GM20000 (cell line): ENCODE measurements at places on chromosomes 2 and 18.

DNA sequence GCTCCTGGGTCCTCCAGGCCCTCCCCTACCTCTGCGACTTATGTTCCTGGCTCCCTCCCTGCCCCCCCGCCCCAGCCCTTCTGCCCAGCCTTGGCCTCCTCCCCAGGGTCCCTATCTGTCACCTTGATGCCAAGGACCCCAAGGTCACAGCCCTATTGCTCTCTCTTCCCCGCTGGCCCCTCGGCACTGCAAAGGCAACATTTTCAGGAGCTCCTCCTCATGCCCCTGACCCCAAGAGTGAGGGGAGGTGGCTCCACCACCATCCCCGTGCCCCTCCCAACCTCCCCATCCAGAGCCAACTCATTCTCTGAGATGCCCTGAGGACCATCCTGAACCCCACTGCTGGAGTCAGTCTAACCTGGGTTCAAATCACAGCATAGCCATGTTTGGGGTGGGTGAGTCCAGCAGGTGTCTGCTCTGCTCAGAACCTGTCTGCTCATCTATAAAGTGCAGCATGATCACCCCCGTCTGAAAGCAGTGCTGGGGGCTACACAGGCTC is 11.7 kb downstream of the LIMS2 start:
- DNase-seq: no peak

- no peak for DNase-seq
These were observed 11.3 kb upstream of the FAM228A start for GRCh38 chr2:24163601-24164000.

DNA sequence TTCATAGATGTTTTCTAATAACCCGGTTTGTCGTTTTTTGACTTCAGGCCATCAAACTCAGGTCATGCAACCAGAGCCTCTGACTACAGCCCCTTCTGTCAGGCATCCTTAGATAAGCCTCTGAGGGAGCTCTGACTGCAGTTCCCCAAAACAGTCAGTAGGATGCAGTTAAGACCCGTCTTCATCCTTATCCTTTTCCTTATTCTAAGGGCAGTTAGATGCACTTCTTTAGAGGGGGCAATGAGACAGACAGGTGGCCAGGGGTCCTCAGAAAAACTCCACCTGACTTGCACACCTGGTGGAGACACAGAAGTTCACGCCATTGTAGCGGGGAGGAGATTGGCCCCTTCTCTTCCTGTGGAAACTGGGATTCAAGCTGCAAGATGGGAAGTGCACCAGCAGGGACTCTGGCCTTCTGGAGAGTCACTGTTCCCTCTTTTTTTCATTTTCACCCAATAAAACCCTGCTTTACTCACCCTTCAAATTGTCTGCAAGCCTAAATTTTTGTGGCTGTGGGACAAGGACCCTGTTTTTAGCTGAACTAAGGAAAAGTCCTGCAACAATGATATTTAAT is 104.8 kb upstream of the TFPI start:
- no peak for DNase-seq

- no peak for DNase-seq
These were observed 128.2 kb downstream of the COL4A4 start for GRCh38 chr2:227035711-227036367.

DNA sequence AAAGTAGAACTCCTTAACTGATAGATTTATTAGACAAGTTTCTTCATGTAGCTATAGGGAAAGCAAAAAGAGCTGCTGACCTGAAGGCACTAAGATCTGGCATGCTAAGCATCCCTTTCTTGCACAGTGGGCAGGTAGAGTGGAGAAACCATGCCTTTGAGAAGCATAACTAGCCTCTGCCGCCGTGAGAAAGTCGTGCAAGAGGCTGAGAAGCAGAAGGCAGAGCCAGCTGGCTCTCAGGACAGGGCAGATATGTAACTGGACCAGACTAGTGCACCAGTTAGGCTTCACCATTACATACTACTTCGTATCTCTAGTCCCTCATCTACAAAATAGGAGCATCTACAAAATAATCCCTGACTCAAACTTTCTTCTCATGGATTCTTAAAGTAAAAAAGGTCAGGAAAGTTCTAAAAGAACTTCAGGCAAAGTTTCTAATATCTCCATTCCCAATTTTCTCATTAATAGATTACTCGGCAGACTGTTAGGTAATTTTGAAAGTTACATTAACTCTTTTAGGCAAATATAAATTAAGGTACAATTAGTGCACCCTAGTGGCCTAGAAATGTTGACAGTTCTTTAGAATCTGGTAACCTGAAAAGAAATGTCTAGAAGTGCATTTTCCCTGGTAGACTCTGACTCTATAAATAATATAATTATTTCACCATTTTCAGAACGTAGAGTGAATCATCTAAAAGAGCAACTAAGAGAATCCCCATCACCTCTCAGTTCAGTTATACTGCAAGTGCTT is 10.3 kb downstream of the ERBB4 start:
- no peak for DNase-seq

DNA sequence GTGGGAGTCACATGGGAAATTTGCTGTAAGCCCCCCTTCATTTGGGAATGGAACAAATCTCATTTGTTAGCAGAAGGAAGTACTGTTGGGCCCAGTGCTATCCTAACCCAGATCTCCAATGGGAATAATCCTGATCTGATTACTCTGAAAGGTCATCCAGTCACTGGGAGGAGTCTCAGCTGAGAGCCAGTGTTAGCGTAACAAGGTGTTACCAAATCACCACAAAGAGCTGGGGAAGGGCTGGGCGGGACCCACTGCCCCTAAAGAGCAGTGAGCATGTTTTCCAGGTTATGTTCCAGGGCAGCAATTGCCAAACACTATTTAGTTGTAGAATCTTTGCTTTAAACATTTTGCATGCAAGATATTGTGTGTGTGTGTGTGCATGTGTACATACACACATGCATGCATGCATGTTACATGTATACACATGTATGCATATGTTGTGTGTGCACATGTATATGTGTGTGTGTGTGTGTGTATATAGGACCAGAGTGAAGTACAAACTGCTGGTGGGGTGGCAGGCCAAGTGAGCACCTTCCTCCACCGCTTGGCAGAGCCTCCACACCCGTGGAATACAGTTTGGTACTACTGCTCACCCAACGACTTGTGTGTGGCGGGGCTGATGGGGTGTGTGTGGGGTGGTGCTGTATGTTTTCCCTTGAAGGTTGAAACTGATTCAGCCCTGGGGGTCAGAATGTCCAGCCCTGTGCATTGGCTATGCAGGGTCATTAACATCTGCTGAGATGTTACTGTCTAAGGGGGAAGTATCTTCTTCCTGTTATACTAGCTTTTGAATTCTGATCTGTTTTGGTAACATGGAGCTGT is 15.2 kb downstream of the INPP5D start:
- DNase-seq: no peak

GRCh38 chr2:196563876-196564275 is 75.6 kb upstream of the CCDC150 start:
- DNase-seq: no peak

- no peak for DNase-seq
These were observed 63.0 kb upstream of the CCBE1 start for GRCh38 chr18:59760212-59760611.

DNA sequence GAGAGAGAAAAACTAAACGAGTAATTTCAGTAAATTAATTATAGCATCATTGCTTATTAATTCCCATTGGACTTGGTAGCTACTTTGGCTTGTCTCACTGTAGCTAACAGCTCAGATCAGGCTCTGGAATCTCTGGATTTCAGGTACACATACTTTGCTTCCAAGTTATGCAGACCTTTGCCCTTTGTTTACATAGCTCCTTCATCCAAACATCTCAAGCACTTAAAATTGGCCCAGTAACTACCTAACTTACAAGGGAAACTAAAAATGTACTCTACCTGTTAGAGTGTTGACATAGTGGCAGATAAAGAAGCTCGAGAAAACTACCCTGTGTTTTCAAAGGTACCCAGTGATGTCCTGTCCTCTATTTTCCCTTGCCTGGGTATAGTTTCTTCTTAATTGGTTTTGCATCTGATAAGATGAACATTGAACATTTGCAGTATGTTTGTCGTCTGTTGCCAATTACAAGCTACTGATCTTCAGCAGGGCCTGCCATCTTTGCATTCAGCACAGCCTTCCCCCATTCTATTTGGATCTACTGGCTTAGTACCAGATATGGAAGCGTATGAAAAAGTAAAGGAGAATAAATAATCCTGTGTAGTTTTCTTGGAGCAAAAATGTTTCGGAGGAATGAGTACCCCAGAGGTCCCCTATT is 601.5 kb upstream of the FANCL start:
- no peak for DNase-seq

DNA sequence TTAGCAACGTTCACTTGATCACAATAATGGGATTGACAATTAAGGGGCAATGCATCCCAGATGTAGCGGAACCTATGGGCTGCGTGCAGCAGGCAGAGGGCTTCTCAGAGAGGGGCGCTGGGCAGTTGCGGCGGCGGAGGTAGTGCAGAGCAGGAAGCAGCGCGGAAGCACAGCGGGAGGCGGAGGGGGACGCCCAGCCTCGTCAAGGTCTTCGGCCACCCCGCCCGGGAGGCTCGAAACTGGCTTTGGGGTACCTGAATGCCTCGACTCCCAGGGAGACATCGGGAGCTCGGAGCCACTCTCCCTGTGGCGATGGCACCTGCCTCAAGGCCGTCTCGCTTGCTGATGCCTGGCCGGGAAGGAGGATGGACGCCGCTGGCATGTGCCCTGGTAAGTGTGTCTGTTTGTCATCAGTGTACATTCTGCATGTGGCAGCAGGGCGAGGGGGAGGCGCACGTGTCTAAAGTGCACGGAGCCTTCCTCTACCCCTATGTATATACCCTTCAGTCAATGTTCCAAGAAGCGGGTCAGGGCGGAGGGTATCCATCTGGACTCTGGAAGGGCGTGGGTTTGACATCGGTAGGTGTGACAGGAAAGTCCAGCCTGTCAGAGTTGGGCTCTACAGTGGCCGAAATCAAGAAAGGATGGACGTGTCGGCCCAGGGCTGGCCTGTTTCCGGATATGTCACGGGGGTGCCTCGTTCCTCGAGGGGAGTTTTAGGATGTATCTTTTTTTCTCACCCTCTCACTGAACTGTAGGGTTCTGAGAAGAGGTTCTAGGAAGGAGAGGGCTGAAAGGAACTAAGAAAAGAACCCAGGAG is 7.5 kb upstream of the SP9 start:
- DNase-seq: peak; percentile 44

- DNase-seq: no peak
These were observed 13.6 kb upstream of the RTN4 start for GRCh38 chr2:55063713-55064323.

DNA sequence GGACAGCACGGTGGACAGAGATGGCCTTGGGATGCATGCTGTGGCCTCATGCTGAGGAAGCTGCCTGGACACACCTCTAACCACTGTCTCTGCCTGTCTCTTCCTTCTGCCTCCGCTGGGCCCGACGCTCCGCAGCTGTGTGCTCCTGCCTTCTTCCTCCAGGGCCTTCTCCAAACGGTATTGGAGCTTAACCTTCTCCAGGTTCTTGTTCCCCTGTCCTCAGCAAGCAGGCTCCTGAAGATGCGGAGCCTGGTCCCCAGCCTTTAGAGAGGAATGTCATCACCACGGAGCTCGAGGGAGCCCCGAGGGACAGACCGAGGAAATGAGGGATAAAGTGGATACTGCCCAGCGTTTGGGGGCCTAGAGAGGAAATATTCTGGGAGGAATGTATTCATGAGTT is 155.1 kb downstream of the DYSF start:
- DNase-seq: no peak

GRCh38 chr18:9787712-9788111 is 79.6 kb downstream of the RAB31 start:
- DNase-seq: no peak

DNA sequence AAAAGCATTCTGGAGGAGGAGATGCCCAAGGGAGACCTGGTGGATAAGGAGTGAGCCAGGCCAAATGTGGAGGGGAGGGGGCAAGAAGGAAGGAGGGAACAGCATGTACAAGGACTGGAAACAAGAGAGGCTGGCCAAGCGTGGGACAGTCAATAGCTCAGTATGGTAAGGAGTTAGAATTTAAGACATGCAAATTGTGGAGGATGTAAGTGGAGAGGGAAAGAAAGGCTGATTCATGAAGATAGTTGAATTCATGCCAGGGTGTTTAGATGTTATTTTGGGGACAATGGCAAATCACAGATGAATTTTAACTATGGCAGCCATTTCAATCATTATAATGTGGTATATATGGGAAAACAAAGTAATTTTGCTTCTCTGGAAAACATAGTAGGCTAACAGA is 462.3 kb downstream of the MEIS1 start:
- no peak for DNase-seq
